GM23248 (cell line): ENCODE measurements at places on chromosomes 6 and 20.

DNA sequence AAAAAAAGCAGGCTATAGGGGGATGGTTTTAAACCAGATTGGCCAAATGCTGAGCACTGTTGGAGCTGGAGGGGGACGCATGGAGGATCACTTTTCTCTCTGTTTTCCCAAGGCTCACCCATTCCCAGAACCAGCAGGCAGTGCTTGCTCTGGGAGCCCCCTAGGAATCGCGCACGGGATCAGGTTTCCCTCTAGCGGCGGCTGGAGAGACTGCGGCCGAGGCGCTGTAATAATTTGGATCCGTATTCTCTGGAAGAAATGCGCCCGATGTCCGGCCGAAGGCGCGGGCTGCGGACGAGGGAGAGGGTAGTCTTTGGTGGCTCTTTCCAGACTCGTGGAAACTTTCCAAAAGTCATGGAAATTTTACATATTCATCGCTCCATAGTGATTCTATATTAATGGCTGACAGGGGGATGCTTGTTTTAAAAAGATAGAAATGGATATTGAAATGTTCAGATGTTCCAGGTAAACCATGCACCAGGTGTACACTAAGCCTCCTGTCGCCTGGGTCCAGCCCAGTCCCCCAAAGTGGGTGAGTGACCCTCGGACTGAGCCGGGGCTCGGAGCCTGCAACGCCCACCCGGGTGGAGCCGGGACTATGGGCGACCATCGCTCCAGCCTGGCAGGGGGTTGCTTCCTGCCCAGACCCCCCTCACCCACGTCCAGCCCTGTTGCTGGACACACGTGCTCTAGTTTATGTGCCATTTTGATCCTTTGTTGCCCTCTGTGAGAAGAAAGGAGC, 78.7 kb upstream of the PHACTR3 start:
- peaks cover 14% of the 10 kb centered on the region for H3K27me3 ChIP-seq
- no peaks in the 10 kb centered on the region for H3K4me1 ChIP-seq
- no peaks in the 10 kb centered on the region for H3K36me3 ChIP-seq
- H3K27ac ChIP-seq = no peak overlapping the region
- peak; percentile 69 for DNase-seq

DNA sequence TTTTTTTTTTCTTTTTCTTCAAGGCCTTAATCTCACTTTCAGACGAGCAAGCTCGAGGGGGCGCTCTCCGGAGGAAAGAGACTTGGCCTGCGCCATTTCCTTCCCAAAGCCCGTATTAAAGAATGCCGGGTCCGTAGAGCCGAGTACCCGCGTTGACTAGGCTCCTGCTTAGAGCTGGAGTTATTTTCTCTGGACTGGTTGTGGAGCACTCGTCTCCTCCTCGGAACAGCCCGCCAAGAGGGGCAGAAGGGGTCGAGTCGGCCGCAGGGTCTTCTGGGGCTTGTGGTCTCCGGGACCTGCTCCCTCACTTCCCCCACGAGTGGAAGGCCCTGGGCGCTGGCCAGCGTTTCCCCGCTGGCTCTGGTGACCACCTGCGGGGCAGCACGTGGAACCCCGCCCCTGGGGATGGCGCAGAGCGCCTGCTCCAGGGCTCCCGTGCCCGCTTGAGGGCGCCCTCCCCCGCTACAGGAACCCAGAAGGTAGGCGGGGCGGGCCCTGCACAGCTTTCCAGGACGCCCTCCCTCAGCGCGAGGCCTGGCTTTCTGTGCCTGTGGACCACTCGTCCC, 2.7 kb upstream of the MEI4 start:
- H3K27ac ChIP-seq = no peak overlapping the region
- H3K4me1 ChIP-seq = no peaks in the 10 kb centered on the region
- no peaks in the 10 kb centered on the region for H3K36me3 ChIP-seq
- no peak for DNase-seq
- no peaks in the 10 kb centered on the region for H3K27me3 ChIP-seq

GRCh38 chr20:24096264-24096663, 107.7 kb upstream of the GGTLC1 start:
- H3K4me1 ChIP-seq = no peaks in the 10 kb centered on the region
- no peak overlapping the region for H3K4me3 ChIP-seq
- H3K36me3 ChIP-seq = no peaks in the 10 kb centered on the region
- H3K27me3 ChIP-seq = peaks cover 9% of the 10 kb centered on the region; the same call in 1 of the 2 replicates
- DNase-seq = no peak
- H3K27ac ChIP-seq = no peak overlapping the region

GRCh38 chr6:17361013-17361412, 32.4 kb upstream of the CAP2 start:
- no peak overlapping the region for H3K27ac ChIP-seq
- H3K4me3 ChIP-seq = no peak overlapping the region
- no peak for DNase-seq

- no peak overlapping the region for H3K4me3 ChIP-seq
- no peaks in the 10 kb centered on the region for H3K36me3 ChIP-seq
- no peak for DNase-seq
- peaks cover 9% of the 10 kb centered on the region for H3K27me3 ChIP-seq
- no peaks in the 10 kb centered on the region; the same call in 1 of the 2 replicates for H3K4me1 ChIP-seq
These were observed 164.0 kb upstream of the ZNF337 start for GRCh38 chr20:25860531-25861150.

DNA sequence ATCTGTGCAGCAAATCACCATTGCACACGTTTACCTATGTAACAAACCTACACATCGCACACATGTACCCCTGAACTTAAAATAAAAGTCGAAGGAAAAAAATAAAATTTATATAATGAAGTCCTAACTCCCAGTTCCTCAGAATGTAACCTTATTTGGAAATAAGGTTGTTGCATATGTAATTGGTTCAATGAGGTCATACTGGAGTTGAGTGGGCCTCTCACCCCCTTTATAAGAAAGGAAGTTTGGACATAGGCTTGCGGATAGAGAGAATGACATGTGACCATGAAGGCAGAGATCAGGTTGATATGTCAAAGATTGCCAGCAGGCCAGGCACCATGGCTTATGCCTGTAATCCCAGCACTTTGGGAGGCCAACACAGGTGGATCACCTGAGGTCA, 16.1 kb upstream of the ZBTB22 start:
- no peak overlapping the region for H3K4me3 ChIP-seq
- no peaks in the 10 kb centered on the region for H3K36me3 ChIP-seq
- no peaks in the 10 kb centered on the region for H3K27me3 ChIP-seq
- H3K27ac ChIP-seq = no peak overlapping the region
- no peak for DNase-seq
- no peaks in the 10 kb centered on the region for H3K4me1 ChIP-seq

DNA sequence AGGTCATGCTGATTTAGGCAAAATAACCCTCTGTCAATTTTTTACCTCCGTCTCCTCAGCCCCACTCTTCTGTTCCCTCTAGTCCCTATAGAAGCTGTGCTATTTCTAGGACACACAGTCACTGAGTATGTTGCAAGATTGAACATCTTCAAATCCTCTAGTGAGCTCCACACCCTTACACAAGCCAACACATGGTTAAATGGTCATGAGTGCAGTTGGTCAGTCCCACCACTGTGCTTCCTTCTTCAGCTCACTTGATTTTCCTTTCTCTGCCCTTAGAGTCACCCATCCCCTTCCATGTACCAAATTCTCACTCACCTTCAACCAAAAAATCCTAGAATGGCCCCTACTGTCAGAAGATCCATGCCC, 48.2 kb upstream of the F13A1 start:
- H3K4me1 ChIP-seq = no peaks in the 10 kb centered on the region
- H3K4me3 ChIP-seq = no peak overlapping the region
- H3K27ac ChIP-seq = no peak overlapping the region
- no peaks in the 10 kb centered on the region for H3K36me3 ChIP-seq
- no peaks in the 10 kb centered on the region for H3K27me3 ChIP-seq
- no peak for DNase-seq
